ENCODE measurements at places on chromosomes 2 and 18.
A peak's percentile ranks its signal among the peaks of the same experiment; 100 is the strongest.

DNA sequence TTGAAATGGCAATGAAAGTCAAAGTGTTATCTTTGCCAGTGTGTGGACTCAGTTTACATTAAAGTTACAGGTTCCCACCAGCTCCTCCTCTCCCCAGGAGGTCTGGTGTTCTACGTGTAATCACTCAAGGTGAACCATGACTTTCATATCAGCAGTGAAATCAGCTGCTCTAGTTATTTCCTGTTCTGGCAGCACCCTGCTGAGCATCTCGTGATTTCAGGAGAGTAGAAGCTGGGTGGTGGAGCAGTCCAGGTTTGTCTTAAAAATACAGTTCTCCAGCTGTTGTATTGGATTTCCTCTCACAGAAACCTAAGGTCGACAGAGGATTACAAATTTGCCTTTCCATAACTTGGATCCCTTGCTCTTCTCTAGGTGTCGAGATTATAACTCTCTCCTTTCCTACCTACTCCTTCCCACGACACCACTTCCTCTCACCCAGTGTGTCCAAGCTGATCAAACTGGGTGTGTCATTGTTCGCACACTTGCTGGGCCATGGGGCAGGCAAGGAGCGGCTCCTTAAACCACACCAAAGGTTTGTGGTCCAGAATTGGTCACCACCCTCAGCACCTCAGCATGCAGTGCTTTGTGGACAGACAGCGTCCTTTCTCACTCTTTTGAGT is 13.0 kb upstream of the ARHGAP25 start:
- DNase-seq: no peak

GRCh38 chr2:160522951-160523710 is 29.5 kb upstream of the RBMS1 start:
- no peak for DNase-seq

- no peak for DNase-seq
These were observed 23.5 kb downstream of the MIB1 start for GRCh38 chr18:21763846-21764646.

DNA sequence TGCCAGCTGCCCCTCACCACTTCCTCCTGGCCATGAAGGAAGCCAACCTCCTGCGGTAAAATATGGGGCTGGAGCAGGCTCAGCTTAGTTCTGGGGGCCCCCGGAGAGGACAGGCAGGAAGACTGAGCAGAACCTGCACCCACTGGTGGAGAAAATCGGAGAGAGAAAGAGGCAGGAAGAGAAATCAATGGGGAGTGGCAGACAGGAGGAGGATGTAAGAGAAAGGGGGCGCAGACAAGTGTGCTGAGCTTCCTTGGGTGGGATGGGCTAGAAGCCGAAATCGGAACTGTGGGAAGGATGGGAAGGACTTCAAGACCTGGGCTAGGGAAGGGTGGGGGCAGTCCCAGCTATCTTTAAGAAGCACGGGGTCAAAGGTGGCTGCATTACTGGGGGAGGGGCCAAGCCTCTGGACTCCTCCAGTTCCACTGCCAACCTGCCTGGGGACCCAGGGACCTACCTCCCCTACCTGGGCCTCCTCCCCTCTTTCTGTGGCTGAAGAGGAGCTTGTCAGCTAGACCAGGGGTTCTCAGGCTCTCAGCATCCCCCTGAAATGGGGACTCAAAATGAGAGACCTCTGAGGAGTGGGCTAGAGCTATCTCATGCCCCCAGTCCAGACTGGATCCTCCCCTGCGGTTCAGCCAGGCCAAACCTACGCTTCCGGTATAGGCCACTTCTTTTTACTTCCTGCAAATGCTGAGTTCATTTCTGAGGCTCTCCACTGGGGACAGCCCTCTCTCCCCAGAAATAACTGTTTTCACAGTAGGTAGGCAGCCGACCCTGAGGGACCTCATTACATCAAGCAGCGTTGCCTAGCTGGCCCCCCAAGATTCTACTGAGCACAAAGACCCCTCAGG is 33.6 kb upstream of the B3GNT7 start:
- DNase-seq: no peak

- DNase-seq: peak; percentile 30
These were observed 135.4 kb downstream of the ABCA12 start for GRCh38 chr2:215003001-215003400.

DNA sequence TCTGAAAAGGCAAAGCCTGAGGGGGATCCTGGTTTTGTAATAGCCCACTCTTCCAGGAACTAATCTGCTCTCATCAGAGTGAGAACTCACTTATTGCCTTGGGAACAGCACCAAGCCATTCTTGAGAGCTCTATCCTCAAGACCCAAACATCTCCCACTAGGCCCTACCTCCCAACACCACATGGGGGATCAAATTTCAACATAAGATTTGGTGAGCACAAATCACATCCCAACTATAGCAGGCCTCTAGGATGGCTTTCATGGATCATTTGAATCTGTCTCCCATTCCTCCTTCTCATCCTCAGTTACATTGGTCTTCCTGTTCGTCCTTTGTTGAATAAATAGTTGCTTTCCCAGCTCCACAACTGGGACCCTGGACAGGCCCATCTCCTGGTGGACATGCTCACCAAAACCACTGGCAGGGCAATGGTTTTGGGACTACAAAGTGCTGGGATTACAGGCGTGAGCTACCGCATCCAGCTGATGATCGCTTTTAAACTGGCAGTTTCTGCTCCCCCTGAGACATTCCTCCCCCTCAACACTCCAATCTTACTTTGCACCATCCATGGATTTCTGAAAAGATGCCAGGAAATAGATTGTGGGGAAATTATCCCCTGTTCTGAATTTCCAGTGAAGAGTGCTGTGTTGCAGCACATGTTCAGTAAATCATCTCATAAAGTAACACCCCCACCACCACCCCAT is 42.6 kb downstream of the MCFD2 start:
- DNase-seq: no peak

DNA sequence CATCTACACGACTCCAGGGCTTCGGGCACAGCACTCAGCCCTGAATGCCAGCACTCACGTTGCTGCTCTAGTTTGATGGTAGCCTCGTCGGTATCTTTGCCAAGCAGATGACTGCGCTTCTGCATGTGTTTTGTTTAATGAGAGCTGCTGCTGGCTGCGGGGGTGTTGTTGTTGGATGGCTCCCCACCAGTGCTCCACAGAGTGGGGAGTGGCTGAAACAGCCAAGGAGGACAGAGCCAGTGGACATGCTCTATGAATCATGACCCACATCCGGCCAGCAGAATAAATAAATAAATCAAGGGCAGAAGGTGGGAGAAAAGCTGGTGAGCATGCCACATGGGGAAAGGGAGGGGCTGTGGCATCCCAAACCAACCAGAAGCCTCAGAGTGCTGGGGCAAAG is 131.2 kb upstream of the SOX11 start:
- no peak for DNase-seq

DNA sequence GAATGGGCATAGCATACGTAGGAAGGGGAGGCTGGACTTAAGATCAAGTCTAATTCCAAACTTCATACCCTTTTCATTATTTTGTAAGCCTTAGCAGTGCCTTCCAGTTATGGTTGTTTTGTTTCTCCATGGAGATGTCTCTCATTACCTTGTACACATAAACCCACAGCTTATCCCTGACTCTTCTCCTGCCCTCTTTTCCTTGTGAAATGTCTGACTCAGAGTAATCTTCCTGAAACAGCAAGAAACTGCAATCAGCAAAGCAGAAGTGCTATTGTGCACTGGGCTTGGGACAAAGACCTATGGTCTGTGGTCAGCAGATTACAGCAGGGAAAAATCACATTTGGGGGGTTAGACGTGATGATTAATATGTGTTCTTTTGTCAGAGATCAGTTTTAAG is 176.7 kb downstream of the IKZF2 start:
- DNase-seq: no peak

DNA sequence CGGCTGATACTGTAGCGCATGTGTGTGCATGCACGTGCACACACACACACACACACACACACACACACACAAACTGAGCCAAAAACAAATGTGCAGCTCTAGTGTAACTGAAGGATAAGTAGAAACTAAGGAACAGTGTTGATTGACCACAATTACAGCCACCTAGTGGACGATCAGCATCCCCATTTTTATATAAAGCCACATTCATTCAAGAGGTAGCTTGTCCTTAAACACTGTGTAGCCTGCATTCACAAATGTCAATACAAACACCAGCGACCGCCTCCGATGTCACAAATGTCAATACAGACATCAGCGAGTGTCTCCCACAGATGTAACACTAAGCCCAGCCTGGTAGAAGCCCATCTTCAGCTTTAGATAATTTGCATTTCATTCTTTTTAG is 167.4 kb downstream of the PTGR3 start:
- no peak for DNase-seq

DNA sequence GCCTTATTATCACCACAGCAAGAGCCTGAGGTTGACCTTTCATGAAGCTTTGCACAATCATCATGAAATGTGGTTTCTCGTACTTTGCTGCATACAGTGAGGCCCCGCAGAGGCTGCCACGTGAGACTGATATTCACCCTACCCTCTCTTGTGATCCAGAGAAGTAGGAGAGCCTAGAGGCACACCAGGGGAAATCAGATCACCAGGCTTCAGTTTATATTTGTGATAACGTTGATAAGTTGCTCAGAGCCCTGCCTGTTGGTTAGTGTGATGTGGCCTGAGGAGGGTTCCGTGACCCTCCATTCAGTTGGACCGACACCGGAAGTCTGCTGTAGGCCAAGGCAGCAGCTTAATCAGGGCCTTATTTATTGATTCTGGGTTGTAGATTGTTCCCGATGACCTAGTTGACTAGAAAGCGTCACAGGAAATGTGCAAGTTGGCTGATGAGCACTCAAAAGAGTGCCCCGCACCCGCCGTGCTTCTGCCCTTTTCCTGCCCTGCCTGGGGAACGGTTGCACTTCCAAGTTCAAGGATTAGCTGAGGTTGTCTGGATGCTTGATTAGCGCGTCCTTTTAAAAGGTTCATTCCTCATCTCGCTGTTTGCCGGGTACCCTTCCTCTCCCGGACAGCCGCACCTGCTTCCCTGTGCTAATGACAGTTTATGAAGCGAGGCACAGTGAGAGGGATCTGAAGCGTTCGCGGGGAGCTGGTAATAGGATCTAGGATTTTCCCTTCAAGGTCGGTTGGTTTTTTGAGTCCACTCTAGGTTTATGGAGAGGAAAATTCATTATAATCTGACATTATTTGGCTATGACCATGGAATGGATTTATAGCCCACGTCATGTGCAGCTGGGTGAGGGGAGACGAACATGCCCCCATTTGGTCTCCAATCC is 146.4 kb downstream of the SH3RF3 start:
- DNase-seq: peak; percentile 76

DNA sequence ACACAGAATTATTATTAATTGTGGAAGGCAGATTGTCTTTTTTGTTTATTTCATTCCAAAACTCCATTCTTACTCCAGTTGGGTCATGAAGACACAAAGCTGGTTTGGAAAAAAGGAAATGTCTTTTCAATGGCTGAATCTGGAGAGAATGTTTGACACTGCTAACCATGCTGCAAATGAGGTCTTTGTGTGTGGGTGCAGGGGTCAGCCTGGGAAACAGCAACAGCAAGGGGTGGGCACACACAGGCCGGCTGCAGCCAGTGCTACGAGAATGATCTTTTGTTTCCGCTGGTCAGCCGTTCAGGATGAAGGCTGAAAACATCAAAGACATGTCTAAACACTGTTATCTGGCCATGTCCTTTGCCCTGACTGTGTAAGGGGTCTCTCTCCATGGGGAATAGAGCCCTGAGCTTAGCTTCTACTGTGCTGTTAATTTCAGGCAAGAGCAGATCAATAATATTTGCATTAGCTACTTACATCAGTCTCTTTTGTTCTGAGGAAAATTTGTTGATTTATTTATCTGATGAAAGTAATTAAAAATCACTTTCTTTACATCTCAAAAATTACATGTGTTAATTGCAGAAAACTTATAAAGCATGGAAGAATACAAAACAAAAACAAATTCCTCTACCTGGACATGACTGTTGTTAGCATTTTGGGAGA is 33.3 kb upstream of the E2F6 start:
- DNase-seq: peak; percentile 83

- DNase-seq: no peak
These were observed 53.4 kb downstream of the ATIC start for GRCh38 chr2:215365184-215365658.

DNA sequence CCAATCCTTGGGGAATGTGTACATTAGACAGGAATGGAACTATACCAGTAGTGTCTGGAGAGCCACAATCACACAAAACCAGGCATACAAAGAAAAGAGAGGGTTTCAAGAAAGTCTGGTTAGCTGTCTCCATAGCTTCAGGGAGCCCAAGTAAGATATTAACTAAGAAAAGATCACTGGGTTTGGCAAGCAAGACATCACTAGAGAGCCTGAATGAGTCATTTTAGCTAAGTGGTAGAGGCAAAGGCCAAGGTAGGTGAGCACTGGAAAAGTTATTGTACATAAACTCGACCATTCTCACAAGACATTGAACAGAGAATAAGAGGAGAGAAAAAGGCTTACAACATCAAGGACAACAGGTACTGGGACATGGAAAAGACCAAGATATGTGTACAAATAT is 143.8 kb upstream of the ARL4C start:
- no peak for DNase-seq

- DNase-seq: no peak
These were observed 86.6 kb downstream of the DTNB start for GRCh38 chr2:25586726-25587144.

All from eye (tissue), 1 donor.